Cerebellum (tissue), 4 donors: ENCODE measurements at places on chromosomes 7 and 10. TPM values are rescaled to one million over a fixed set of nuclear protein-coding genes. Genes with fewer than 3 reads are reported as not detected.

Gene HHEX
- total RNA-seq = 2.1 TPM

DNA sequence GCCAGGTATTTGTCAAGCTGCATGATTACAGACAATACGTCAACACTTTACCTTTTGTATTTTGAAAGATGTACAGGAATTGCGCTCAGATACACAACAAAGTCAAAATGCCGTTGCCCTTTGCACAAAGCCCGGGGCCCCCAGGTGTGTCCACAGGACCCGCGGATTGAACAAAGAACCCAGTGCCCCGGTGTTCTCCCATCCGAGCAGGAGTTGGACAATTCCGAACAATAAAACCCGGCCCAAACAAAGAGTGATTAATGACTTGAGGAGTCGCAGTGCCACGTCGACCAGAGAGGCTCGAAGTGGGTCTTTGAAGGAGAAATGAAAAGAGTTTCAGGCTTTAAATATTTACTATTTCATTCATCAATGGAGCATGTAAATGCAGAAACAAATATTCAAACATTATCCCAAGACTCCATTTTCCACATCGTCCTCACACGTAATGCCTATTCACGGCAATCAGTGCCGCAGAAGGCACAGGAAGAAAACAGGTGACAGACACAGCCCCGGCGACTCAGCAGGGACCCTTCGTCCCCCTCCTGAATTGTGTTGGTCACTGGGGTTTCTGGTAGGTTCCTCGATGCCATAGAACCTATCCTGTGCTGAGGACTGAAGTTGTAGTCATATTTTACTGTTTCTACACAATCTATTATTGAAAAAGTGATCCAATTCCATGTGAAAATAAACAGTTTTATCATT, 70.9 kb upstream of the MGMT start:
- DNase-seq = no peak

GRCh38 chr7:131600085-131600881, 43.9 kb upstream of the PODXL start:
- no peak for DNase-seq

DNA sequence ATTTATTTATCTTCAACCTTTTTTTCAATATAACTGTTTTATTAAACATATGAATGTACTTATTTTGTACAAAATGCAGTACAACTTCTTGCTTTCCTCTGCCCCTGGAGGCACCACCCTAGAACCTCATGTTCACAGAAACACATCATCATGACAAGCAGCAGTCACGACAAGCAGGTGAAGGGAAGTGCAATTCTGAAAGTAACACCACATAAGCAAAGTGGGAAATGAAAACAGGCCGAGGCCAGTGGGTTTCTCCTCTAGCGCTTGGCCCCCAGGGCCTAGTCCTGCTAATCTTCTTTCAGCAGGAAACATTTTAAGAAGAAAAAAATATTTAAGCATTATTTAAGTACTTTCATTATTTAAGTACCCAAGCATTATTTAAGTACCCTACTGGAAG, 598.1 kb downstream of the SH2D4B start:
- no peak for DNase-seq

- no peak for DNase-seq
These were observed 757 bp upstream of the NRCAM start for GRCh38 chr7:108456845-108457540.

GRCh38 chr7:28761505-28761904, 196.6 kb downstream of the TRIL start:
- no peak for DNase-seq
